ENCODE measurements at places on chromosomes 1 and 21. TPM values are rescaled to one million over a fixed set of nuclear protein-coding genes. Genes with fewer than 3 reads are reported as not detected.

Gene SH2D1B
- 0.13 TPM for total RNA-seq

Gene IFFO2
- total RNA-seq, result 7.6 TPM

Gene SH2D5
- total RNA-seq, result 0.26 TPM

Gene NFASC
- under 0.01 TPM for total RNA-seq

Gene PRRX1
- total RNA-seq, result 0.25 TPM

Gene RCAN1
- total RNA-seq, result 35.9 TPM

Gene SPOCD1
- 4.0 TPM for total RNA-seq

Gene EPHA8
- total RNA-seq, result not detected

Gene KCNK2
- 0.26 TPM for total RNA-seq

Gene ATAD3C
- 0.89 TPM for total RNA-seq

Gene PYGO2
- 6.6 TPM for total RNA-seq

Gene PLA2G2F
- not detected for total RNA-seq

Gene FBXO44
- 6.4 TPM for total RNA-seq

Gene KRTAP12-2
- not detected for total RNA-seq

Gene LRRC71
- 0.13 TPM for total RNA-seq

Gene OR14K1
- not detected for total RNA-seq

Gene CACNA1S
- not detected for total RNA-seq

Gene SYT2
- not detected for total RNA-seq

Gene UBL4B
- not detected for total RNA-seq

Gene CSF3R
- not detected for total RNA-seq

Gene IFI44L
- total RNA-seq, result 0.26 TPM

Gene KISS1
- total RNA-seq, result 1.2 TPM

Gene RNU1-1
- under 0.01 TPM for total RNA-seq

Gene SLAMF8
- total RNA-seq, result not detected

Gene CELA3A
- total RNA-seq, result not detected

Gene TRIM58
- 0.25 TPM for total RNA-seq

Gene C4BPA
- total RNA-seq, result not detected
